ENCODE measurements at places on chromosomes 7 and 10.
A peak's percentile ranks its signal among the peaks of the same experiment; 100 is the strongest.

GRCh38 chr10:131435760-131436457 lies 124.4 kb upstream of the TCERG1L start:
- no peak for DNase-seq

DNA sequence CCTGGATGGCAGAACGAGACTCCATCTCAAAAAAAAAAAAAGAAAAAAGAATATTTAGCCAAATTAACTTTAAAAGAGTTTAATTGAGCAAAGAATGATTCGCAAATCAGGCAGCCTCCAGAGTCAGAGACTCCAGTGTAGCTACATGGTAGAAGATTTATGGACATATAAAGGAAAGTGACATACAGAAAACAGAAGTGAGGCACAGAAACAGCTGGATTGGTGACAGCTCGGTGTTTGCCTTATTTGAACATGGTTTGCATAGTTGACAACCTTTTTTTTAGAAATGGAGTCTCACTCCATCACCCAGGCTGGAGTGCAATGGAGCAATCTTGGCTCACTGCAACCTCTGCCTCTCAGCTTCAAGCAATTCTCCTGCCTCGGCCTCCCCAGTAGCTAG lies 35.2 kb upstream of the TNS3 start:
- DNase-seq, result no peak

DNA sequence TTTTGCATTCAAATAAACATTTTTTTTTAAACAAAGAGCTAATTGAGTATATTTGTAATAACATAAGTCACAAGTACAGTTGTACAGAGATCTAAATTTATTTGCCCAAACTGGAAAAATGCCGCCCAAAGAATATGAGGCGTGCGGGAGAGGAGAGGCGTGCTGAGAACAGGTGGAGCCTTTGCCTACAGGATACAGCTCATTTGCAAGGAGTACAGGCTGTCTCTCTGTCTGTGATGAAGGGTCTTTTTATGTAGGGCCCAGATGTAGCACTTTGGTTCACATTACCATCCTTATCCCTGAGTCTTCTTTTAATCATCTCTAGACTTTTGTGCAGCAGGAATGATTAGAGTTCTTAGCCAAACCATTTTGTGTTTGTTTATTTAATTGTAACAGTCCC lies 58.2 kb downstream of the POU6F2 start:
- no peak for DNase-seq

GRCh38 chr10:118271671-118272070 lies 70.5 kb downstream of the FAM204A start:
- DNase-seq, result no peak

- DNase-seq, result no peak
Observed at GRCh38 chr7:1238931-1239802, 6.5 kb downstream of the UNCX start.

GRCh38 chr7:22066522-22066921 lies 120.8 kb upstream of the CDCA7L start:
- no peak for DNase-seq

DNA sequence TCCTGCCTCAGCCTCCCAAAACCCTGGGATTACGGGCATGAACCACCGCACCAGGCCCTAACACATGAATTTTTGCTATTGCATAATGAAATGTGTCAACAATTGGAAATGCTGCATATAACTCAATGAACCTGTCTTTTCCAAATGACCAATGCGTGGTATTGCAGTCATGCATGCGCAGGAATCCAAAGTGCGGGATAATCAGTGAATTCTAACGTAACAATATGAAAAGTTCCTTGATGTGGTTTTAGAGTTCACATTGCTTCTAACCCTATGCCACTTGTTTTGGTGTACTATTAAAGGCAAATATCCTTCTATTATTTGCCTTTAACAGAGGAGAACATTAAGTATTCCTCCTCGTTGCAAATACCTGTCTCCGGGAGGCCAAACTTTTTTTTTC lies 10.5 kb downstream of the TDRD1 start:
- no peak for DNase-seq

DNA sequence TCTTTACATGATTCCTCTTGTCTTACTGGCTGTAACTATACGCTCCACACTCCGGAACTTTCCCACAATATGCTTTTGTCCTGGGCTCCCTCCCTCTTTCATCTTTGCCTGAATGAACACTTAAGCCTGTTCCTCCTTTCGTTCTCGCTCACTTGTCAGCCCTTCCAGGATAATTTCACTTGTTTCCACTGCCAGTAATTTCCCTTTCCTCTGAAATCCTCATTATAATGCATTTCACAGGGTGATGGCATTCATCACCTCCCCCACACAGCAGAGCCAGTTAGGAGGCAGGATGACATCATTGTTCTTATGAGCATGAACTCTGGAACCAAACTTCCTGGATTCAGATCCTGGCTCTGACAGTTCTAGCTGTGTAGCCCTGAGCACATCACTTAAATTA lies 372.6 kb downstream of the GPR158 start:
- DNase-seq, result no peak

DNA sequence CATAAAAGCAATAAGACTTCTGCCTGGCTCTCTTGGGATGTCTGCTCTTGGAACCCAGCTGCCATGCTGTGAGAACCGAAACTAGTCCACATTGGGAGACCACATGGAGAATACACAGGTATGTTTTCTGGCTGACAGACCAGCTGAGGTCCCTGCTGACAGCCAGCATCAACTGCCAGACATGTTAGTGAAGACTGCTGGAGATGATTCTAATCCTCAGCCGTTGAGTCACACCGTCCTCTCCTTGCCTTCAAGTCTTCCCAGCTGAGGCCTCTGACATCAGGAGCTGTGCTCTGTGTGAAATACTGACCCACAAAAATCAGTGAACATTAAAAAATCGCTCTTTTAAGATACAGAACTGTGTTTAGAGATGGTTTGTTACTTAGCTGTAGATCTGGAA lies 36.9 kb upstream of the AGR2 start:
- DNase-seq, result no peak

GRCh38 chr10:55500931-55501559 lies 700.0 kb upstream of the PCDH15 start:
- no peak for DNase-seq

GRCh38 chr10:52740913-52741675 lies 31.5 kb downstream of the MBL2 start:
- peak; percentile 28 for DNase-seq

DNA sequence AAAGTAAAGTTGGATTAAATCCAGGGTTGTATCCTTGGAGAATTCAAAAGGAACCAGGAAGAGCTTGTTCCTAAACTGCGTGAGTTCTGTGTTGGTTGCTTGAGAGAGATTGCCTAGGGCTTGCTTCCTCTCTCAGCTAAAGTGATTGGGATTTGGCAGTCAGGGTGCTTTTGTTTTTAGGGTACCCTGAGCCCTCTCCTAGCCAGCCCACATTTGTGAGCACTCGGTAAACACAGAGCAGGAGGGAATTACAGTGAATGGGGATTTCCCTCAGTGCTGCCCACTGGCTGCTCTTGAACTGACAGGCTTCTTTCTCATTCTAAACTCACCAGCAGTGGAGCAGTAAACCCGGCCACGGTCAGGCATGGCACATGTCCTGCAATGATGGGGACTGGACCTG lies 146.9 kb downstream of the TPST1 start:
- no peak for DNase-seq
